Uterus (tissue), 4 donors: ENCODE measurements at places on chromosomes 3 and 15. TPM values are rescaled to one million over a fixed set of nuclear protein-coding genes. Genes with fewer than 3 reads are reported as not detected.

ANKUB1 gene
- 0.51 TPM for total RNA-seq

ZBTB47 gene
- total RNA-seq, result 29.9 TPM

GPR87 gene
- total RNA-seq, result not detected

GRCh38 chr15:90257776-90258175, 7.7 kb upstream of the NGRN start:
- H3K4me1 ChIP-seq, result no peaks in the 10 kb centered on the region
- no peak for DNase-seq
- no peaks in the 10 kb centered on the region for H3K36me3 ChIP-seq
- no peak overlapping the region for H3K4me3 ChIP-seq
- H3K27me3 ChIP-seq, result no peaks in the 10 kb centered on the region
- H3K27ac ChIP-seq, result no peak overlapping the region

DNA sequence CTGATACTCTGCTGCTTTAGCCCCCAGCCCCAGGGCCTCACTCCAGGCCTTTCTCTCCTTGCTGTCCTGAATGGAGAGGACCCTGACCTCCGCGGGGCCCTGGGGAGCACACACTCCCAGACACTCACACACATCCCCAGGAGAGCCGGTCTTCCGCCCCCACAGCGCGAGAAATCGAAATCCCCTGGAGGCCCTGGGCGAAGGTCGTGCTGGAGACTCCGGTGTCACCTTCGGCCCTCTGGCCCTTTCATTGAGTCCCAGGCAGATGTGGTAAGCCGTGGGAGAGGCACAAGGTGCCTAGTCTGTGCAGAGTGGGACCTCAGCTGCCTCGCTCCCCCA, 848 bp upstream of the GOLGA8B start:
- H3K27ac ChIP-seq, result no peak overlapping the region
- no peaks in the 10 kb centered on the region for H3K36me3 ChIP-seq
- H3K27me3 ChIP-seq, result no peaks in the 10 kb centered on the region
- no peak overlapping the region for H3K4me3 ChIP-seq
- H3K4me1 ChIP-seq, result peaks cover 3% of the 10 kb centered on the region

- DNase-seq, result no peak
- no peaks in the 10 kb centered on the region for H3K27me3 ChIP-seq
- H3K4me1 ChIP-seq, result no peaks in the 10 kb centered on the region
- no peaks in the 10 kb centered on the region for H3K36me3 ChIP-seq
These were observed 119.2 kb downstream of the CORO2B start for GRCh38 chr15:68697711-68698690.
